ENCODE measurements at places on chromosomes 3 and 15.

- no peaks in the 10 kb centered on the region for H3K4me1 ChIP-seq
- H3K27ac ChIP-seq: no peak overlapping the region
- no peaks in the 10 kb centered on the region for H3K36me3 ChIP-seq
- H3K27me3 ChIP-seq: no peaks in the 10 kb centered on the region
- no peak for DNase-seq
- no peak overlapping the region for H3K4me3 ChIP-seq
Measured at GRCh38 chr15:101608201-101608600, 44.0 kb downstream of the TM2D3 start.

GRCh38 chr3:181726351-181727330, 14.9 kb downstream of the SOX2 start:
- peak overlapping the region; percentile 50 for H3K4me3 ChIP-seq
- peaks cover 5% of the 10 kb centered on the region for H3K4me1 ChIP-seq
- DNase-seq: no peak
- H3K36me3 ChIP-seq: no peaks in the 10 kb centered on the region
- peaks cover 74% of the 10 kb centered on the region for H3K27me3 ChIP-seq

GRCh38 chr3:35200056-35200455, 439.3 kb upstream of the ARPP21 start:
- no peaks in the 10 kb centered on the region for H3K27me3 ChIP-seq
- no peaks in the 10 kb centered on the region for H3K4me1 ChIP-seq
- no peaks in the 10 kb centered on the region for H3K36me3 ChIP-seq

DNA sequence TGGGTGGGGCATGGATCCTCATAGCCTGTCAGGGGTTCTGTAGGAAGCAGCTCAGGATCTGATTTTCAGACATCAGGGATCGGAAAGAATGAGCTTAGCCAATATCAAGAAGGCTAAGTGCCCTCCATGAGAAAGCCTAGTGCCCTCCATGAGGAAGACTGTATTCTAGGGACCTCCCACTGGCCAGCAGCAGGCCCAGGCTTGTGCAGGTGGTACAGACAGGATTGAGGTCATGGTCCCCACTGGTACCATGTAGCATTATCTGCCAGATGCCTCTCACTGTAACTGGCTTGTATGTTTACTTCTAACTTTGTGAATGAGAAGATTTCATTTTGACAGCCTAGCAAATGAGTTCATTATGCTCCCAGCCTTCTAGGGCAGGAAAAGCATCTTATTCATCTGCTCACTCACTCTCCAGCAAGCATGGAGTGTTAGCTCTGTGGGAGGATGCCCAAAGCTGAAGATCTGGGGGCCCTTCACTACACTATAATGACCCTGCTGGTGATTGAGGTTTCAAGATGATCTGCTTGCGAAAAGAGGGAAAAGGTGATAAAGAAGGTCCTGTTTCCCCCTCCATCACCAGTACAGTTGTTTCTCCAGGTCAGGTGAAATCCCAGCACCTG, 7.5 kb downstream of the EPHB1 start:
- no peaks in the 10 kb centered on the region for H3K4me1 ChIP-seq
- no peaks in the 10 kb centered on the region for H3K27me3 ChIP-seq

DNA sequence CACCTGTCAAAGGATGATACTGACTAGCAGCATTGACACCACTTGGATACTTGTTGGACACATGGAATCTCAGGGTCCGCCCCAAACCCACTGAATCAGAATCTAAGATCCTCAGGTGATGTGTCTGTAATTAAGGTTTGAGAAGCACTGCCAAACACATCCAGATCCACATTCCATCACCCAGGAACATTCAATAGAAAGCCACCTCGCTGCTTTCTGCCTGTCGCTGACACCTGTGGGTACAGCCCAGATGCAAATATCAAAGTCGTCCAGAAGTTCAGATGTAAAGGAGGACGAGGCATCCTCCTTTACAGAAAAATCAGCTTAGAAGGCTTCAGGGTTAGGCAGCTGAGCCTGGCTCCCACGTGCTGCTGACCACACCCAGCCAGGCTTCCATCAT, 5.2 kb upstream of the RPS17 start:
- peaks cover 6% of the 10 kb centered on the region for H3K4me1 ChIP-seq
- no peaks in the 10 kb centered on the region for H3K36me3 ChIP-seq
- no peak overlapping the region for H3K27ac ChIP-seq
- H3K27me3 ChIP-seq: no peaks in the 10 kb centered on the region
- H3K4me3 ChIP-seq: no peak overlapping the region
- no peak for DNase-seq

- peak; percentile 61 for DNase-seq
- H3K4me3 ChIP-seq: peak overlapping the region; percentile 11
- H3K36me3 ChIP-seq: no peaks in the 10 kb centered on the region
- H3K27ac ChIP-seq: no peak overlapping the region
Measured at GRCh38 chr3:174440741-174441587, 418.2 kb upstream of the NAALADL2 start.

Measured in CD8-positive, alpha-beta memory T cell (primary cell).